Right lobe of liver (tissue), 6 donors: ENCODE measurements at places on chromosomes 3 and 15.

GRCh38 chr3:105688821-105689220, 180.0 kb downstream of the CBLB start:
- DNase-seq = no peak

DNA sequence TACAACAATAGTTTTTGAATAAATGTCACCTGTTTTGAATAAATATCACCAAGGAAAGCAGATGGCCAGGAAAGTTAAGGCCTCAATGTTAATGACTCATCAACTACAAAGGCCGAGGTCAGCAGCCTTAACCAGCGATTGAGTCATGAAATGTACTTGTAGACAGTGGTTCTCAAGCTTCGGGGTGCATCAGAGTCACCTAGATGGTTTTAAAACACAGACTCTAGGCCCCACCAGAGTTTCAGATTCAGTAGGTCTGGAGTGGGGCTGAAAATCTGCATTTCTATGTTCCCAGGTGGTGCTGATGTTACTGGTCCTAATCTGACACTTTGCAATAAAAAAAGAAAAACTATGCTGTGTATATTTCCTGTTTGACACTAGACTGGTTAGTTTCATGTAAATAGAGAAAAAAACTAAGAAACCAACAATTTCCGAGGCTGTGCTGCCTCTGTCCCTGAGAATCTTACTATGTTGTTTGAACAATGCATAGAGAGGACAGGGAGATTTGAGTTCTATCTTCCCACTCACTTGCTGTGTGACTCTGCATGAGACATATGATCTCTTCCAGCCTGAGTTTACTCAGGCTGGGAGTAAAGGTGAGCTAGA, 9.8 kb downstream of the RAB27A start:
- no peak for DNase-seq

DNA sequence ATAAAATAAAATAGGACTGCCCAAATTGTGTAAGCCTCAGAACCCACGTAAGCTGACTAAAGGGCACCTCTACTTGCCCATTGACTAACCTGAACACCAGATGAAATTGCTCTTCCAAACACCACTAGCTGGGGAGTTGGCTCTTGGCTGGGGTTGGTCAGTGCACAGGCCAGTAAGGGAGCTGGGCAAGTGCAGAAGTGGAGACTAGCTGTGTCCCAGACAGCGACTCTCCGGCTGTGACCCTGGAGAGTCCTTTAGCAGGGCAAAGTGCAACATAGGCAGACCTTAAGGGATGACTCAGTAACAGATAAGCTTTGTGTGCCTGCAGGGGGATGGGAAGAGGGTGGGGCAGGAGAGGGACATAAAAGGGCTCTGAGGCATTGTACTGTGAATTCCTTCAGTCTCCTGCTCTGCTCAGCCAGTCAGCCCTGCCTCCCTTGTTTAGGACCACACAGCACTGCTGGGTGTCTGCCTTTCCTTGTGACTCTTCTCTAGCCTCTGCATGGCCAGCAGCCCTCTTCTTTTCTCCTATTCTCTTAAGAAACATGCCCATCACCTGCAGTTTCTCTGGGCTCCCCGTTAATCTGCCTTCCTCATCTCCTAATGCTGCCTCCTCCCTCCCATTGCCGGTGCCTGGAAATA, 13.2 kb downstream of the NR1I2 start:
- peak; percentile 94 for DNase-seq

- no peak for DNase-seq
These were observed 361.4 kb upstream of the CFAP20DC start for GRCh38 chr3:59411186-59411585.

DNA sequence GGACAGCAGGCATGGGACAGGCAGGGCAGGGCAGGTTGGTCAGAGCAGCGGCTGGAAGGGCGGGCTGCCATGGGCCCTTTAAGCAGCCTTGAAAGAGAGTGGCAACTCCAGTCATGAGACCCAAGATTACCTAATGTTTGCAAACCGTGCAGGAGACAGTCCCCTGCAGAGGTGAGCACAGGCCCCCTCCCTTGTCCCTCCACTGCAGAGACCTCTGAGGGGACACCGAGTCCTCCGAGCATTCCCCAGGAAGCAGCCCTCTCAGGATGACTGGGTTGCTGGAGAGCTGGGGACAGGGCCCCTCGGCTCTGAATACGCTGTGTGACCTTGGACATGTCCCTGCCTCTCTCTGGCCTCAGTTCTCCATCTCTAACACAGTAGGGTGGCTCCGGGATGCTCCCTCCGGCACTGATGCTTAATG, 81.4 kb downstream of the IQSEC1 start:
- no peak for DNase-seq

DNA sequence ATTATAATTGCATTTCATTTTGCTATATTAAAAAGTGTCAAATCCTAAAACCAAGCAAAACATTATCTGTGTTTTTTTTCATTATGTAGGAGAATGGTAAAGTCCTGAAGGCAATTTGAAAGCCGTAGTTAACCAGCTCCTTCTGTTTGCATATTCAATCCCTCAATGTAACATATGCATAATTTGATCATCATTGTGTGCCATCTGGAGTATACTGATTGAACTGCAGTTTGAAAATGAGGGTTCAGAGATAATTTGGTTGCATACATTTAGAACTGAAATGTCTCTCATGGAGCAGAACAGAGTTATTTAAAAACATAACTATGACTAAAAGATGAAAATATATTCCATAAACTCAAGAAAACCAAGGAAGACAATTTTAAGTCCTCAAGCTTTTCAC, 518.6 kb downstream of the GBE1 start:
- no peak for DNase-seq
